ENCODE measurements at places on chromosomes 3 and 15. TPM values are rescaled to one million over a fixed set of nuclear protein-coding genes. Genes with fewer than 3 reads are reported as not detected.

DNA sequence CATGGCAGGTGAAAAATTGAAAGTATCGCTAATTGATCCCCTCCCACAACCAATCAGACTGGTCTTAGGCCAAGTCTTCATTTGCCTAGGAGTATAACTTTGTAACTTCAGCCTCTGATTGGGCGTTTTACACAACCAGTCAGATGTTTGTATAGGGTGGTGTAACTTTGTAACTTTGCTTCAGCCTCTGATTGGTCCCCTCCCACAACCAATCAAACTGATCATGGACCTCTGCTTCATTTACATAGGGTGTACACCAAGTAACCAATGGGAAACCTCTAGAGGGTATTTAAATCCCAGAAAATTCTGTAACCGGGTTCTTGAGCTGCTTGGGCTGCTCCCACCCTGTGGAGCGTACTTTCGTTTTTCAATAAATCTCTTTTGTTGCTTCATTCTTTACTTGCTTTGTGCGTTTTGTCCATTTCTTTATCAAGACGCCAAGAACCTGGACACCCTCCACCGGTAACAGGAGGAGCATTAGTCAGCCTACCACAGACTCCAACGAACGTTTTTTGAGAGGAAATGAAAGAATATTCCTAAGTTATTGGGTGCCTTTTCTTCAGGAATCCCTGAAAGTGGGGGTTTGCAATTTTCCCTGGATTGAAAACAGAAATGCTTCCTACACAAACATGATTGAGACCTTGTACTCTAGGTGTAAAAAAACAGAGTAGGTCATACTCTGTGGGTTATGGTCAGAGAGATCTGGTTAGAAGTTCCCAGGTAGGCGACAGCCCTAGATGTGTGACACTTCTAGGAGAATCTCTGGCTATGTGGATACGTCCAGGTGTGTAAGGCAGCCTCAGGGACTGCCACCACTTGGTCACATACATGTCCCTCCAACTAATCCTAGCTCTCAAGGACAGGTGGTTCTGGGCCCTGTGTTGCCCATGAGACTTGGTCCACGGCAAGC is 5.5 kb upstream of the SACM1L start:
- DNase-seq = no peak

- DNase-seq = no peak
Measured at GRCh38 chr3:165507576-165507975, 311.4 kb upstream of the SLITRK3 start.

DNA sequence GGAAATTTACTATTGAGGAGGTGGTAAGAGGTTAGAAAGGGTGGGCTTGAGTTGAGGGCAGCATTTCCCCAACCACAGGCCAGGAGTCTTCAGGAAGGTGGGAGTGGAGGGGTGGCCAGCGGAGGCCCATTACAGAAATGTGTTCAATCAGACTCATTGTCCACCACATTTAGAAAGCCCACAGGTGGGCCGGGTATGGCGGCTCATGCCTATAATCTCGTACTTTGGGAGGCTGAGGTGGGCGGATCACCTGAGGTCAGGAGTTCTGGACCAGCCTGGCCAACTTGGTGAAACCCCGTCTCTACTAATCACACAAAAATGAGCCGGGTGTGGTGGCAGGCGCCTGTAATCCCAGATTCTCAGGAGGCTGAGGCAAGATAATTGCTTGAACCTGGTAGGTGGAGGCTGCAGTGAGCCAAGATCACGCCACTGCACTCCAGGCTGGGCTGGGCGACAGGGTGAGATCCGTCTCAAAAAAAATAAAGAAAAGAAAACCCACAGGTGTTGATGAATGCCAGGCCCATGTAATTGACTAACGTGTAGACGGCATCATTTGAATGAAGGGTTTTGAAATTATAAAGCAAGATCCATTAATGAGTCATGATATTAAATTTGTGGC is 12.2 kb upstream of the SYNM start:
- DNase-seq = no peak

SST gene
- polyA plus RNA-seq = 0.45 TPM

CACNA2D3 gene
- 1.9 TPM for polyA plus RNA-seq
